ENCODE measurements at places on chromosomes 7 and 10.

DNA sequence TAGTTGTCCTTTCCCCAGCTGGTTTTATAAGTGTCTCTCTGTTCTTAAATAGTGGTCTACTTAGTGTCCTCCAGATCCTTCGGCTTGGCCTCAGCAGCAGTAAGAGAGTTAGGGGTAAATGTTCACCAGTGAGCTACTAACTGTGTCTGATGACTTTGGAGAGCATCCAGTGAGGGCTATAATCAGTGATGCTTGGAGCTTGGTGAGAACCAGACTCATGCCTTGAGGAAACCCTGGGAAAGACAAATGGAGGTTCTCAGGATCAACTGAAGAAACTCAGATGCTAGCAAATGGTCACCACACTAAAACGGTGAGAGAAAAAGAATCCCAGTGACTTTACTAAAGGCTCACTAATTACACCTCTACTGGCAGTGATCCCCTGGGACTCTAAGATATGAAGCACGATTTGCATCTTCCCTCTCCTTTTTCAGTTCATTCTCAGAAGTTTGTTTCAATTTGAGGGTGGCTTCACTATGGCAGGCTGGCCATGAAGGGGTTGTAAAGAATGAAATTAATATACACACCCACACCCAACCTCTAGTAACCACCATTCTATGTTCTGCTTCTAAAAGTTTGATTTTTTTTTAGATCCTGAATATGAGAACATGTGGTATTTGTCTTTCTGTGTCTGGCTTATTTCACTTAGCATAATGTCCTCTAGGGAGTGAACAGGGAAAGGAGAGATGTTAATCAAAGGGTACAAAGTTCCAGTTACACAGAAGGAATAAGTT lies 177.9 kb downstream of the PDE1C start:
- DNase-seq: no peak

DNA sequence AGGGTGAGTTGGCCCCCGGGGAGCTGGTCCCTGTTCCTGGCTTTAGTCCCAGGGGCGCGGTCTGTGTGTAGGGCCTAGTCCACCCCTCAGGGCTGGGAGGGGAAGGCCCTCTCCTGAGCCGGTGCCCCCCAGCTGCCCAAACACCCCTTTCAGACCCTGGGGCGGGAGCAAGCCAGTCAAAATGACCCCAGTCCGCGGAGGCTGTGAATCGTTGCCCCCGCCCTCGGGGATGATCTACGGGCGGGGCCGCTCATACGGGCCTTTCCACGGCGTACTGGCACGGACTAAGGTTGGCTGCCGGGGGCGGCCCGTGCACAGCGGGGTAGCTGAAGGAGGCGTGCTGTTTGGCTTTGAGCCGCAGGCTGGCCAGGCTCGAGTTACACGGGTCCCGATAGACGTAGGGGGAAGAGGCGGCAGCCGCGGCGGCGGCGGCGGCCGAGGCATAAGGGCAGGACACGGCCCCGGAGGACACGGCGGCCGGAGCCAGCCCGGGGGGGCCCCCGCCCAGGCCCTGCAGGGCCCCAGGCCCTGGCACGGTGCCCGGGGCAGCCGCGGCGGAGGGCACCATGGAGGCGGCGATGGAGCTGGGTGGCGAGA lies 4.3 kb downstream of the ELOVL3 start:
- peak; percentile 94 for DNase-seq

GRCh38 chr10:80411267-80411668 lies 2.9 kb downstream of the PRXL2A start:
- no peak for DNase-seq

DNA sequence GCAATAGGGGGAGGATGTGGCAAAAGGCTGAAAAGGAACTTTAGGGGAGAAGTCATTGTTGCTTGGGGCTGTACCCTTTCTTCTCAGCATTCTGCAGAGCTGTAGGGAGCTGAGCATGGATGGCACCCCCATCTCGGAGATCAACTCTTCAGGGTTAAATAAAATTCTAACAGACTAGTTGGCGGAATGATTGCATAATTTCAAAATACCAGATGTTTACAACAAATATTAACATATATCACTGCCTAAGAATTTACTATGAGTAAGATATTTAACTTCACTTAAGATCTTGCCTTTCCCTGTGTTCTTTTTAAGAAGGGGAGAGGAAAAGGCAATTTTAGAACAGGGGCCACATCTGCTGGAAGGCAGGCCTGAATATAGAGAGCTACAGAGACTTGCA lies 509 bp upstream of the OR2F1 start:
- DNase-seq: no peak

GRCh38 chr7:124881981-124882380 lies 47.6 kb downstream of the POT1 start:
- DNase-seq: no peak

- no peak for DNase-seq
Observed at GRCh38 chr7:39721345-39721744, 98.0 kb downstream of the RALA start.

DNA sequence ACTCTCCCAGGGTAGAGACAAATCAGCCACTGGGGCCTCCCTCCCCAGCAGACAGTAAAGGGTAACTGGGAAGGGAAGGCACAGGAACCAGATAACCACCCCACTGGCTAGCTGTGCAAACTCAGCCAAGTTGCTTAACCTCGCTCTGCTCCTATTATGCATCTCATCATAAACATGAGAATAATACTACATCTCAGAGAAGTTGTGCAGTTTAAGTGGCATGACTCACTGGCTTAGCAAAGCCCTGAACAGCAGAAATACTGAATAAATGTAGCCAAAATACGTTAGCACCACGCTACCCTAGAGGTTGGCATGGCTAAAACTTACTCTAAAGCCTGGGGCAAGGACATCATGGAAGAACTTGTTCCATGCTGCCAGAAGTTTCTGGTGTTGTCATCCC lies 128.1 kb upstream of the ANK3 start:
- no peak for DNase-seq

DNA sequence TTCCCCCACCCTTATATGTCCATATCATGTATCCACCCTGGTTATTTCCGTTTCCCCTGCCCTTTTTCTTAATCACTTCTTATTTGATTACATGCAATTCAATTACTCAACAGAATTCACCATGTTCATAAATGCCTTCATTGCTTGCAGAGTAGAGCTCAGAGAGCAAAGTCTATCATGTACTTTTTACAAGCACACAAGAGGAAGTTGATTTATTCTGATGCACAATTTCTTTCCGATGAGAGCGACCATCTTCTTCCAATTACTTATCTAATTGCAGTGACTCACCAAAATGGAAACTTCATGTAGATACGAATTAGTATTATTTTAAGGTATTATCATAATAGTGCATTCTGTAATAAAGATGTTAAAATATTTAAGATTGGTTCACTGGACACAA lies 430.5 kb upstream of the KLF6 start:
- DNase-seq: no peak

Measured in neural progenitor cell (in vitro differentiated cells).